ENCODE measurements at places on chromosomes 2 and 18. TPM values are rescaled to one million over a fixed set of nuclear protein-coding genes. Genes with fewer than 3 reads are reported as not detected.

DNA sequence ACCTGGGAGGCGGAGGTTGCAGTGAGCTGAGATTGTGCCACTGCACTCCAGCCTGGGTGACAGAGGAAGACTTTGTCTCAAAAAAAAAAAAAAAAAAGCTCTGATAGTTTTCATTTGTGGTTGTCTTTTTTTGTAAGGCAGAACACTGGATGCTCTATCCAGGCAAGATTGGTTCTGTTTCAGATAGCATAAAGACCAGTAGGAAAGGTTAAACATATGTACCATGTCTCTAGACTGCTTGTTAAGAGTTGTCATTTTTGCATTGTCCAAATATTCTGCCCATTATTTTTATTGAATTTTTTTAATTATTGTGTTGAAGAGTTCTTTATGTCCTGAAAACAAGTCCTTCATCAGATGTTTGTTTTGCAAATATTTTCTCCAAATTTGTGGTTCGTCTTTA, 60.0 kb downstream of the NCOA1 start:
- H3K36me3 ChIP-seq = peaks cover 40% of the 10 kb centered on the region
- H3K4me3 ChIP-seq = no peak overlapping the region
- no peaks in the 10 kb centered on the region for H3K27me3 ChIP-seq
- DNase-seq = no peak

- no peak for DNase-seq
- peak overlapping the region; percentile 82 for H3K4me3 ChIP-seq
- no peak overlapping the region for H3K27ac ChIP-seq
- peaks cover 11% of the 10 kb centered on the region for H3K4me1 ChIP-seq
Observed at GRCh38 chr18:11751341-11752115, 62.5 kb downstream of the GNAL start.

DNA sequence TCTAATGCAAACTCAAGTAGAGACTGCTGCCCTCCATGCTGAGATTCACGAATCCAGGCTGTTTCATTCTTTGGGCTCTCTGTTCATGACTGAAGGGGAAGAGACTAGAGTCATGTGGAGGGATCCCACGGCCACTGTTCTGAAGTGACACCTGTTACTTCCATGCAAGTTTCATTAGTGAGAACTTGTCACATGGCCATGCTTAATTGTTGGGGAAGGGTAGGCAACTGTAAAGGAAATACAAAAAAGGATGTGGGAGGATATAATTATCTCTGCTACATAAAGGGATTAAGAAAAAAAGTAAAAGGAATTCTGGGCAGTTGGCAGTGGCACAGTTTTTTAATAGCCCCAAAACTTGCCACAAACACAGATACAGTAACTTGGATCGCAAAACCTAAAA, 28.0 kb upstream of the PSME4 start:
- no peak for DNase-seq
- H3K4me1 ChIP-seq = peaks cover 15% of the 10 kb centered on the region
- H3K27me3 ChIP-seq = no peaks in the 10 kb centered on the region

DNA sequence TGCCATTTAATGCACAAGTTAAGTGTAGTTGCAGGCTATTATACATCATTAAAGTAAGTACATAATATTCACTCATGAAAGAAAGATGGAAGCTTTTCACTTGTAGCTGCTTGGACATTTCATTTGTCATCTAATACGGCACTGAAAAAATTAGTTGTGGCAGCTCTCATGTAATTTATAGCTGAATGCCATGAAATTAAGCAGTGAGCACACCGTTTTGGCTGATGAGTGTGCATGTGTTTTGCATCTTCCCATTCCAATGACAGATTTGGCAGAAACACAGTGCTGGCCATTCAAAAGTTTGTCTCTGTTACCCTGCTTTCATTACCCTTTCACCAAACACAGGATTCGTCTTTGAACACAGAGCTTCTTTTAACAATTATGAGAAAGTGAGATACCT, 174.0 kb downstream of the PTGR3 start:
- DNase-seq = no peak
- H3K4me3 ChIP-seq = no peak overlapping the region
- peaks cover under 1% of the 10 kb centered on the region for H3K36me3 ChIP-seq
- H3K4me1 ChIP-seq = peaks cover 10% of the 10 kb centered on the region
- no peak overlapping the region for H3K27ac ChIP-seq

DNA sequence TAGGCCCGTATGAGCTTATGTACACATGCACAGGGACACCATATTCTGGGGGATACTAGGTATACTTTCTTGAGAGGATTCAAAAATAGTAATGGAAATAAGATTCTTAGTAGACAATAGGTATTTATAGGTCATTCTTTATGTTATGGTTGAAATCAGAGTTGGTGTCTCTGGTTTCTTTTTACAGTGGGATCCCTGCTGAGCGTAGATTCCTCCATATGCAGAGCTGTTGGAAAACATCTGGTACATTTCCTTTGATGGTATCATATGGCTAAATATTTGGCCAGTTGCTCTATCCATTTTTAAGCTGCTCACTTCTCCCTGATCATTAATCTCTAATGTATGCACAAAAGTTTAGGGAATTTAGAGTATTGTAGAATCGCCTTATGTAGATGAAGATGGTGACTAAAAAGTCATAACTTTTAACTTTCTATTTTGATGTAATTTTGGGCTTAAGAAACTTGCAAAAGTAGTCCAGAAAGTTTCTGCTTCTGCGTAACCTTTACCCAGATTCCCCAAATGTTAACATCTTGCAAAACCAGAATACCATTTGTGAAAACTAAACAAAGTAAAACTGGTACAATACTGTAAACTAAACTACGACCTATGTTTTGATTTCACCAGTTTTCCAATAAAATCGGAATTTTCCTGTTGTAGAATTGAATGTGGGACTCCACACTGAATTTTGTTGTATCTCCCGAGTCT, 5.4 kb downstream of the ARHGAP28 start:
- H3K36me3 ChIP-seq = no peaks in the 10 kb centered on the region
- H3K4me3 ChIP-seq = no peak overlapping the region
- H3K27ac ChIP-seq = no peak overlapping the region
- H3K4me1 ChIP-seq = no peaks in the 10 kb centered on the region
- peaks cover 8% of the 10 kb centered on the region for H3K27me3 ChIP-seq

DNA sequence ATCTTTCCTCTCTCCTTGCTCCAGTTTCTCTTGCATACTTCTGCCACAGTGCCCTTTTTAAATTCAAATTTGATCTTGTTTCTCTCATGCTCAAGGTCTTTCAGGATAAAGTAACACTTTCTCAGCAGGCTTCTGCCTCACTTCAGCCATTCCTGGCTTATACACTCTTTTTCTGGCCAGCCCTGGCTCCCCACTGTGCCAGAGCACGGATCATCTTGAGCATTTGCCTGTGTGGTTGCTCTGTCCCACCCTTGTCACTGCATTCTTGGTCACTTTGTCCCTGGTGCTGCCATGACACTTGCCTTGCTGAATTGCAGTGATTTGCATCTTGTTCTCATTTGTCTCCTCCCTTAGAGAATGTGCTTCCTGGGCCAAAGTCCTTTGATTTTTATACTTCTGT, 634.3 kb downstream of the TMEM182 start:
- no peaks in the 10 kb centered on the region for H3K36me3 ChIP-seq
- no peaks in the 10 kb centered on the region for H3K4me1 ChIP-seq
- H3K27ac ChIP-seq = no peak overlapping the region
- no peak for DNase-seq
- no peak overlapping the region for H3K4me3 ChIP-seq

- peak; percentile 24 for DNase-seq
- no peaks in the 10 kb centered on the region for H3K36me3 ChIP-seq
- no peaks in the 10 kb centered on the region for H3K27me3 ChIP-seq
- no peak overlapping the region for H3K4me3 ChIP-seq
- no peak overlapping the region for H3K27ac ChIP-seq
Observed at GRCh38 chr2:119407430-119408220, 24.0 kb upstream of the TMEM37 start.

GRCh38 chr2:26462100-26462499, 15.8 kb downstream of the OTOF start:
- H3K27ac ChIP-seq = no peak overlapping the region
- no peaks in the 10 kb centered on the region for H3K36me3 ChIP-seq
- H3K27me3 ChIP-seq = no peaks in the 10 kb centered on the region
- no peak overlapping the region for H3K4me3 ChIP-seq

GRCh38 chr2:203225423-203226039, 13.3 kb upstream of the CYP20A1 start:
- no peaks in the 10 kb centered on the region for H3K27me3 ChIP-seq
- H3K4me3 ChIP-seq = no peak overlapping the region
- no peaks in the 10 kb centered on the region for H3K36me3 ChIP-seq
- peak; percentile 26 for DNase-seq
- no peak overlapping the region for H3K27ac ChIP-seq
- H3K4me1 ChIP-seq = no peaks in the 10 kb centered on the region

DNA sequence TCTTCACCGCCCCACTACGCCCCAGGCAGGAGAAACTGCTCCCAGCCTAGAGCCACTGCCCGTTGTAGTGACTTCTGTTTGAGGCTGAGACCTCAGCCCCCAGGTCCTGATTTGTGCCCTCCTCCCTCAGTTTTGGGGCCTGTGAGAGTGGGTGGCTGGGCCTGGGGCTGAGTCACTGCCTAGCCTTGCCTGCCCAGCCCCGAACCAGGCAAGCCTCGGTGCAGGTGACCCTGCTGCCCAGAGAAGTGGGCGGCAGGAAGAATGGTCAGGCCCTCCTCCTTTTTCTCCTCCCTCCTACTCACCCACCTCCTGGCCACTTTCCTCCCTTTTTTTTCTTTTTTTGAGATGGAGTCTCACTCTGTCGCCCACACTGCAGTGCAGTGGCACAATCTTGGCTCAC, 66.6 kb downstream of the ZFP36L2 start:
- H3K4me3 ChIP-seq = peak overlapping the region; percentile 89
- peak overlapping the region; percentile 88 for H3K27ac ChIP-seq
- no peaks in the 10 kb centered on the region for H3K36me3 ChIP-seq
- peak; percentile 61 for DNase-seq
- peaks cover 48% of the 10 kb centered on the region for H3K4me1 ChIP-seq
- no peaks in the 10 kb centered on the region for H3K27me3 ChIP-seq

DNA sequence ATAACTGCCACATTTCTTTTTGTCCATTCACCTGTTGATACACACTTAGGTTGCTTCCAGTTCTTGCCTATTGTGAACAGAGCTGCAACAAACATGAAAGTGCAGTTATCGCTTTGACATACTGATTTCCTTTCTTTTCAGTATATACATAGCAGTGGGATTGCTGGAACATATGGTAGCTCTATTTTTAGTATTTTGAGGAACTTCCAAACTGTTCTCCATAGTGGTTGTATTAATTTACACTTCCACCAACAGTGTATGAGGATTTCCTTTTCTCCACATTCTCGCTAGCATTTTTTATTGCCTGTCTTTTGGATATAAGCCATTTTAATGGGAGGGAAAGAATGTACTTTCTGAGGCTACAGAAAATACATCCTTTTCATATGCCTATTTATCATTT, 167.4 kb downstream of the GULP1 start:
- H3K27ac ChIP-seq = no peak overlapping the region
- H3K27me3 ChIP-seq = peaks cover 3% of the 10 kb centered on the region
- no peak overlapping the region for H3K4me3 ChIP-seq
- H3K36me3 ChIP-seq = no peaks in the 10 kb centered on the region
- no peaks in the 10 kb centered on the region for H3K4me1 ChIP-seq

DNA sequence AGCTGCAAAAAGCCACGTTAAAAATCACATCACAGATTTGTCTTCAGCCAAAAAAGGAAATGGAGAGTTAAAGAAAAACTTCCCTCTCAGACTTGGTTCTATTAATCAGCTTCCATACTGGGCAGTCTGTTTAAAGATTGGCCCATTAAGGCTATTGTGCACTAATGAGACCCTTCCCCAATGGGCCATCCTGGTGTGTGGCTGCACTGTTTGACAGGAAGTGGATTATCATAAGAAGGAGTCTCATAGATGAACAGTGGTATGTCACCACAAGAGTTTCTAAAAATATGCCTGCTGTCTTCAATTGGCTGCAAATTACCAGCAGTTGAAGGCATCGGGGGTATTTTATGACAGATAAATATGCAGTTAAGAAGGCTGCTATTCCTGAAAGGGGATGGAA, 247.6 kb upstream of the THSD7B start:
- peaks cover 14% of the 10 kb centered on the region for H3K27me3 ChIP-seq
- DNase-seq = no peak
- no peaks in the 10 kb centered on the region for H3K36me3 ChIP-seq
- no peak overlapping the region for H3K4me3 ChIP-seq
- H3K4me1 ChIP-seq = no peaks in the 10 kb centered on the region
- H3K27ac ChIP-seq = no peak overlapping the region

DNA sequence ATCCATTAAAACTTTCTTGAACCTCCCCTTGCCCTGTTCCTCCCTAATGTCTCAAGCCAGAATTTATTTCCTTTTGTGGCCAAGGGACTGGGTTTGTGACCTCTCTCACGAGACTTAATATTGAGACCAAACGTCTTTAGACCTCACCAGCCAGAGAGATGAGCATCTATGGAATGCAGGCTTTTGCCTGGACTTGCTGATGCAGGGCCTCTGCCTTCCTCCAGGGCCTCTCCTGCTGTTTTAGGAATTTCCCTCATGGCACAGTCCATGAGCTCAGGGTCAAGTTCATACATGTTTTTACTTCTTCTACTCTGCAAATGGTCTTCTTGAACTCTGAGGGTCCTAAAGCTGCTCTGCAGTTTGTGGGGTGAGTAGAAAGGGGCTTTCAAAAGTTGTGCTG, 22.3 kb downstream of the IL1B start:
- H3K27ac ChIP-seq = no peak overlapping the region
- peaks cover 24% of the 10 kb centered on the region for H3K4me1 ChIP-seq
- DNase-seq = no peak

GRCh38 chr2:207133458-207133819, 32.3 kb downstream of the KLF7 start:
- peaks cover 4% of the 10 kb centered on the region for H3K36me3 ChIP-seq
- H3K4me3 ChIP-seq = no peak overlapping the region
- H3K27ac ChIP-seq = no peak overlapping the region
- peaks cover 79% of the 10 kb centered on the region for H3K4me1 ChIP-seq

- no peaks in the 10 kb centered on the region for H3K27me3 ChIP-seq
- H3K36me3 ChIP-seq = peaks cover 8% of the 10 kb centered on the region
- no peak overlapping the region for H3K27ac ChIP-seq
- no peak overlapping the region for H3K4me3 ChIP-seq
- DNase-seq = no peak
- H3K4me1 ChIP-seq = peaks cover 16% of the 10 kb centered on the region
Observed at GRCh38 chr2:26274058-26274613, 29.4 kb downstream of the HADHB start.

GRCh38 chr18:42640160-42640559, 475.3 kb downstream of the RIT2 start:
- H3K27ac ChIP-seq = no peak overlapping the region
- H3K36me3 ChIP-seq = no peaks in the 10 kb centered on the region
- DNase-seq = no peak
- no peaks in the 10 kb centered on the region for H3K4me1 ChIP-seq

DNA sequence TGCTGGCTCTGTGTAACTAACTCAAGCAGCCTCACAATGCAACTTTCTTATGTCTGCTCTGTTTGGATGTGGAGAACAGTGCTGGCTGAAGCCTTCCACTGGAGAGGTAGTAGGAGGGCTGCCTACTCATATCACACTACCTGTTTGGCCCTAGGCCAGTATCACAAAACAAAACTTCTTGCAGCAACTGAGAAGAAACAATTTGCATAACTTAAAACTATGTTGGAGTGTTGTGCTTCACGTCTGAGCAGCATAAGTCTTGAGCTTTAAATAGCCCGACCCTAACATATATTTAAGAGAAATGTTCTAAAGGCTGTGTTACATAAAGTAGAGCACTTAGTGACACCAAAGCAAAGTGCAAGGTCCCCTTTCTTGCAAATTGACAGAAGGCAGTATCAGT, 204.9 kb upstream of the ACVR2A start:
- H3K4me3 ChIP-seq = no peak overlapping the region
- H3K4me1 ChIP-seq = peaks cover 20% of the 10 kb centered on the region
- H3K27ac ChIP-seq = no peak overlapping the region

The CNDP1 gene
- 0.16 TPM for total RNA-seq

The PPP1R1C gene
- not detected for total RNA-seq

The C2orf72 gene
- total RNA-seq = 1.4 TPM

The ATP6V1B1 gene
- not detected for total RNA-seq

The ZNF892 gene
- total RNA-seq = 7.2 TPM

The REG1A gene
- total RNA-seq = not detected

The HADHB gene
- 89.0 TPM for total RNA-seq

The PUS10 gene
- total RNA-seq = 11.9 TPM
